COR-L47 (cell line): ENCODE measurements at places on chromosomes 7 and 10.
A peak's percentile ranks its signal among the peaks of the same experiment; 100 is the strongest.

- peak; percentile 34 for DNase-seq
Observed at GRCh38 chr10:34768261-34768971, 46.7 kb downstream of the PARD3 start.

GRCh38 chr7:31336202-31337001, 4.1 kb downstream of the NEUROD6 start:
- no peak for DNase-seq

DNA sequence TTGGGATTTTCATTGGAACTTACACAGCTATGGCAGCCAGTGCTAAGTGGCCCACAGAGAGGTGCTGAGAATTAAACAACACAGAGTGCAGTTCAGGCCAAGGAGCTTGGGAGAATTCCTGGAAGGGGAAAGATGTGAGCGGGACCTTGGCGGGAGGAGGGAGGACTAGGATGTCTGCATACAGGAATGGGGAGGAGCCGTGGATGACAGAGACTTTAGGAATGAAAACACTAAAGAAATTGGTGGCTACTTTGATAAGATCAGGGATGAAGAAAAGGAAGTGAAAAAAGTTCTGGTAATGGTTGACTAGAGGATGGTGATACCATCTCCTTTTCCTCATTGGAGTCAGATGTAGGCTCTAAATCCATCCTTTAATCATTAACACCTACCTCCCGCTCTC, 234.2 kb upstream of the FZD8 start:
- DNase-seq, result no peak

DNA sequence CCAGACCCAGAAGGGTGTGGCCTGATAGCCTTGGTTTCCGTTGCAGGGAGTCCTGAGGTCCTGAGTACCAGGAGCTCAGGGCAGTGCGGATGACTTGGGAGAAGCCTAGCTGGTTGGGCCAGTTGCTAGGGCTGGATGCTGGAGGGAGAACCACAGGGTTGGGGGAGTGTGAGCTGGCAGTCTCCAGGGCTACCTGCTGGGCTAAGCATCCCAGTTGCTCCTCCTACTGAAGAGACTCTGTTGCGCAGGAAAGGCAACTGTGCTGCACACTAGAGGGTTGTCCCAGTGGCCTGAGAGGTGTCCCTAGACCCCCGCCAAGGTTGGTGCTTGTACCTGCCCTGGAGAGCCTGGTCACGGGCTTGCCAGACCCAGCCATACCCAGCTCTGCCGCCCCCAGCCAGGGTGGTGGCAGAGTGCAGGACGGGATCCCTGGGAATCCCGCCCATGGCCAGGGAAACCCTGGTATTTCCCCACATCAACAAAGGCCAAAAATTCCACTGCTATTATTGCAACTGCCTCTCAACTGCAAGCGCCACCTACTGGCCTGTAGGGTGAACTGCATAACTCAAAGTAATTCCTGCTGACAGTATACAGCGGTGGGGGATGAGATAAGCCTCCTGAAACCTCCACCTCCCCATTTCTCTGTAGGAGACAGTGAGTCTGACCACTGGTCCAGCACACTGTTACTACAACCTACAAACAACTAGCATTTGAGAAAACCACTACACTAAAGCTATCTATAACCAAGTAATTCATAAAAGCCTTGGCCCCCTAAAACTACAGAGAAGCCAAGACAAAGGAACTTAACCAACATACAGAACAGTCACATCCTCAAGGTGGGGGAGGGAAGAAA, 67.6 kb upstream of the DDC start:
- DNase-seq, result peak; percentile 57

DNA sequence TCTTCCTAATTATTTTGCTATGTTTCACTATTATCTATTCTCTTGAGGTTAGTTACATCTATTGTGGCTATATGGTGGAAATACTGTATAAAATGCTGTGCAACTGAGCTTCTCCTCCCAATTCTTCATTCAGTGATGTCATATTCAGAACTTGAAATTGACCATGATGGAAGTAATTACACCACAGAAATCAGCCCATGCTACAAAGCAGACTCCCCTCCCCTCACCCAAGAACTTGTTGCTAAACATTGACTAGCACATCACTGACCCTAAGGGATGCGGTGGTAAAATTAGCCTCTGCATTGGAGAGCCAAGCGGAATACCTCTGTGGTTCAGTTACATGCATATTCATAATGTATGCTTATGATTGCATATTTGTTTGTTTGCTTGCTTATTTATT, 8.8 kb downstream of the CALD1 start:
- DNase-seq, result no peak

DNA sequence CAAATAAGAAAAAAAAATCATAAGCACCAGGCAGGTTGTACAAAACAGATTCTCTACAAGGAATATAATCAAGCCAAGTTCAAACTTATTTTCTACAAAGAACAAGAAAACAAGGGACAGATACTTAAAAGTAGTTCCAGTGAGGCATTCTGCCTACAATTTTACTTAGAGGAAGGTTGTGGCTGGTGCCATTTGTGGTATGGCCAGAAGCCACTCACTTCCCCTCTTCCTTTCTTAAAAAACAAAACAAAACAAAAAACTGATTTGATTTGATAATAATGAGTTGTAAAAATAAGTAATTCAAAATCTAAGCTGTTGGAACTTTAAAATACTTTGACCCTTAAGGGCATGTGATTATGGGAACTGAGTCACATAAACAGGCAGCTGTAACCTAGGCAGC, 420.6 kb downstream of the CALN1 start:
- no peak for DNase-seq

- DNase-seq, result no peak
Observed at GRCh38 chr7:25926451-25926850, 225.5 kb upstream of the NFE2L3 start.

GRCh38 chr10:80276335-80276734, 13.1 kb downstream of the MAT1A start:
- no peak for DNase-seq

- DNase-seq, result no peak
Observed at GRCh38 chr10:101229266-101230182, at the start of gene LBX1. LBX1 (minus strand) TSS chr10:101229463; CDS start chr10:101228815, 648 bp downstream.

DNA sequence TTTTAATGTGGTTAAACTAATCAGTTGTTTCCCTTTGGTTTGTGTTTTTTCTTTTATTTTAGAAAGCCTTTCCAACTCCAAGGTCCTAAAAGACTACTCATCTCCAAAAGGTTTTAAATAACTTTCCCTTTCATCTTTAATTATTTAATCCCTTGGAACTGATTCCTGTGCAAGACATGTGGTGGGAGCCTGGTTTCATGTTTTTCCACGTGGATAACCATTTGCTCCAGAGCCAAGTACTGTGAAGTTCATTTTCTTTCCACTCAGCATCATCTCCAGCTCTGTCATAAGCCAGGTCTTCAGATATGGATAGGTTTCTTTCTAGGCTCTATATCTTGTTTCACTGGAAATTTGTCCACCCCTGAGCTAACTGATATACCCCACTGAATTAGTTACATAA, 16.7 kb downstream of the PPP1R3C start:
- no peak for DNase-seq
